Midbrain (tissue), 1 donor: ENCODE measurements at places on chromosomes 13 and 19.

DNA sequence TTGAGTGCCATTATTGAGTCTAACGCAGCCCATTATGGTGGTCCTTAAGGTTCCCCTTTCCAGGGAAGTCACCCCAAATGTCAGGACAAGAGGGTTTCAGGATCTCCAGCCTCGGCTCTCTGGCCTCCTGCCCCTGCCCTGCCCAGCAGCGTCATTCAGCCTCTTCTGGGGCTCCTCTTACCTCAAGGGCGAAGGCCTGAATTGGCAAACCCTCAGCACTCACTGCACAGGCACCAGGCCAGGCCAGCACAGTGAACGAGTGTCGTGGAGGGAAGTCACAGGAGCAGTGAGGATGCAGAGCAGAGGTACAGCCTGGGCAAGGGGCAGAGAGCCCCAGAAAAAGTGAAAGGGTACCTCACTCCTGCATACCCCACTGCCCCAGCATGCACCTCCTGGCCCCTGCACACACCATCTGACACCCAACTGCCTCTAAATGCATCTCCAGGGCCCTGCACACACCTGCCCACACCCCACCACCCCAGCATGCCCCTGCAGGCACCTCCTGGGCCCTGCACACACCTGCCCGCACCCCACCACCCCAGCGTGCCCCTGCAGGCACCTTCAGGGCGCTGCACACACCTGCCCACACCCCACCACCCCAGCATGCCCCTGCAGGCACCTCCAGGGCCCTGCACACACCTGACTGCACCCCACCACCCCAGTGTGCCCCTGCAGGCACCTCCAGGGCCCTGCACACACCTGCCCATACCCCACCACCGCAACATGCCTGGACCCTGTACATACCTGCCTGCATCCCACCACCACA lies 19.8 kb downstream of the SLC25A42 start:
- DNase-seq = no peak

- no peak for DNase-seq
Observed at GRCh38 chr19:6654347-6655310, 15.3 kb downstream of the TNFSF14 start.

GRCh38 chr19:1360818-1361461 lies 22.8 kb upstream of the NDUFS7 start:
- peak; percentile 90 for DNase-seq

GRCh38 chr13:109255141-109255856 lies 531.1 kb downstream of the IRS2 start:
- DNase-seq = no peak

DNA sequence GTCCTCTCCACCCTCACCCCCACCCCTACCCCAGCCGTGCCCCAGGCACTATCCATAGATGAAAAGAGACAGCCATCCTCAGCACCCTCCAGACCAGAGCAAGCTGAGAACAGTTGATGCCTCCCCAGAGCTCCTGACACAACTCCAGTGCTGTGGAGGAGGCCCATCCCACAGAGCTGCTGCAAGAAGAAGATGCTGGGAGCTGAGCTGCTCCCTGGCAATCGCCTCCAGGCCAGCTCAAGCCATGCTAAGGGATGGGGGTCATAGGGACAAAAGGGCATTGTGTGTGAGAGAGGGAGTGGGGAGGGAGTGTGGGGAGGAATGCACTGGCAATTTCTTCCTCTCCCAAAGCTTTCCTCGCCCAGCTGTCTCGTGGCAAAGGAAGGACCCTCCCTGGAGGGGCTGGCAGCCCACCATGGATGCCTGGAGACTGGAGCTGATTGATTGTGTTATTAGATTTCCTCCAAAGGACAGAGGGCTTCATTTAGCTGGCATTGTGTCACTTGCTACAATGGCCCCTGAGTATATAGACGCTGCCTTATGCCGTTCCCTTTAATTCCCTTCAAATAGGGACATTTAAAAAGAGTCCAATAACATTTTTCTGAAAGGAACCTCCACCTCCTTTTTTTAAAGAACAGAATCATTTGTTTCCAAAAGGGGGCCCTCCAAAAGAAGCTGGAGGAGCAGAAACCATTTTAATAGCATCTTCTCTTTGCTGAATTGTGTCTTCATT lies 476.4 kb downstream of the FOXO1 start:
- peak; percentile 82 for DNase-seq

GRCh38 chr19:44718441-44719261 lies 19.7 kb downstream of the CEACAM16 start:
- peak; percentile 2 for DNase-seq

- no peak for DNase-seq
Observed at GRCh38 chr13:25840931-25841330, 210.9 kb downstream of the SHISA2 start.

DNA sequence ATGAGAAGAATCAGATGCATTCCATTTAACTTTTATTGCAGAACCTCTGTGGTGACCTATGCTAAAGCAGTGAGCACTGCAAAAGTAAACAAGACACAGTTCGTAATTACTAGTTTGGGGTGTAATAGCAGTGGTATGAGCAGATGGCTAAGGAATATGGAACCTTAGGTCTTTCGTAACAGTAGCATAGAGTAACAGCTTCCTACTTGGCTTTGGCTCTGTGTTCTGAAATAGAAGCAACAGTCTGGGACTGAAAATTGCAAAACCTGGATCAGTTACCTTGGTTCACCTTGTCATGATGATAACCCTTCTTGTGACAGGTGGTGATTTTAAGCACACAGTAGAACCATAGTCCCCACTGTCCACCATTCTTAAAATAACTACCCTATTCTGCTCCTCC lies 303.4 kb downstream of the GPC6 start:
- DNase-seq = no peak

- no peak for DNase-seq
Observed at GRCh38 chr13:42600943-42601342, 27.0 kb downstream of the TNFSF11 start.

- no peak for DNase-seq
Observed at GRCh38 chr13:28056426-28056825, 44.0 kb downstream of the FLT3 start.

- DNase-seq = peak; percentile 91
Observed at GRCh38 chr19:7494416-7495098, 5.7 kb upstream of the PEX11G start.

DNA sequence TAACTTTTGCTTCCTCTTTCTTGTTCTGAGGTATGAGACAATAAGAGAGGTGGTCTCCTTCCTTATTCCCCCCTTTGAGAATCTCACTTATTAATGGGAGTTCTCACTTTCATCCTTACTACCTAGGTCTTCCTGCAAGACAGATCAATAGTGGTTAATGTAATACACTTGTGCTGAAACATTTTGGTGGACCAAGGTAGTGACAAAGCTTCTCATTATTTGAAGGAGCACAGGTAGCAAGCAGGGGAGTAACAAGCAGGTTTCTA lies 17.9 kb downstream of the ZNF700 start:
- no peak for DNase-seq

DNA sequence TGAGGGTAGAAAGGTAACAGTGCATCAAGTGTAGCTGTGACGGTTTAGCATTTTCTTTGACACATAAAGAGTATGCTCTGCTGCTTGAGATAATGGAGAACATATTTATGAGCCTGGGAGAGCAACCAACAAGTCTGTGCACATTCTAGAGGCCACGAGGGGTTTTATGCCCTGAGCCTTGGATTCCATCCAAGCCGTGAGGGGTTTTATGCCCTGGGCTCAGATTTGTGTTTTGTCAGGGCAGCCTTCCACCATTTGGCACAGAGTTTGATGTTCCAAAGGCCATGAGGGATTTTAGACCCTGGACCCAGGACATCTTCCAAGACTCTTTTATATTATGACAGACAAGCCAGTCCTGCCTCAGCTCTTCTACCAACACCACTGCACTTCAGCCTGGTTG lies 106.4 kb downstream of the ZNF486 start:
- DNase-seq = no peak

DNA sequence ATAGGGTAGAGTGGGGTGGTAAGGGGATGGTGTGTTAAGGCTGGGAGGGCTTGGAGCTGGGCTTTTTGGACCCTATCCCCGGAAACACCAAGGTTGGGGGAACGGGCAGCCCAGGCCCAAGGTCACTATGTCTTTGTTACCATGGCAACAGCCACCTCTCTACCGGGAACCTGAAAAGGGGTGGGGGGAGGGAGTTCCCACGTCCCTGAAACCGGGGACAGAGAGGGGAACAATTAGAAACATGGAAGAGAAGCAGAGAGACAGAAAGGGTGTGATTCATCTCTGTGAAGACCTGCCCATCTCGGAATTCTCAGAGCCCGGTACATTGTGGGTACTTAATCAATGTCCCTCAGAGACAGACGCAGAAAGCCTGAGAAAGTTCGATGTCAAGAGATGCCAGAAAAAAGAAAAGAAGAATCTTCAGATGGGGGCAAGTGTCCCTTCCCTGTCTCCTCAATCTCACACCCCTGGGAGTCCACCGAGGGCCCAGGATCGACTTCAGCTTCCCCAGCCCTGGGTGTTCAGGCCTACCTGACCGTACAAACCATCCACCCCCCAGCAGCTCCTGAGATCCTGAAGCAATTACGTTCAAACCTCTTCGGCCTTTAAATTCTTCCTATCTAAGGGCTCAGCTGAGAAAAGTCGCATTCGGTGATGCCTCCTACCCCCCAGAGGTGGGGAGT lies 6.8 kb upstream of the LRFN1 start:
- DNase-seq = no peak
